ENCODE measurements at places on chromosomes 12 and 14.

DNA sequence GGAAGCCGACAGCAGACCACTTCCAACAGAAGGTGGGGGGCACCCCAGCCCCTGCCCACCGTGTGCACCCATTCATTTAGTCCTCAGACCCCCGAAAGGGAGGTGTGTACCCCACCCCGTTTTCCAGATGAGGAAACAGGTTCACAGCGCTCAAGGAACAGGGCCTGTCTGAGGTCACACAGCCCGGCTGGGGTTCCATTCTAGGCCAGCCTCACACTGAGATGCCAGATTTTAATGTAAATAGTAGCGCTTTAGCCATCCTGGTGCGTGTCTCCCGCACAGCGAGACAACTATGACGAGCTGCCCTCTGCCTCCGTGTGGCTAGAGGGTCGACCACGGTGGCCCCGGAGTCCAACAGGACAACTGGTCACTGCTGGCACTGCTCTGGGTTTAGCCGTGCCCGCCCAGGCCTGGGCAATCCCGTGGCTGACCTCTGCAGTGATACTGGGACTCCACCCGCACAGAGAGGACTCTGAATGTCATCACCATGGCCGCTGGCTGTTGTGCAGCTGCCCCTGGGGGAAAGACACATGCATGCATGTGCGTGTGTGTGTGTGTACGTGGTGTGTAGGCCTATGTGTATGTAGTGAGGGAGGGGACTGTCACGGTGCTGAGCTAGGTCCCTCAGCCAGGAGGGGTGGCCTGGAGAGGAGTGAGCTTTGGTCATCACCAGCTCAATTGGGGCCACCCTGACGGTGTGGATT, 31.6 kb downstream of the BEGAIN start:
- DNase-seq: no peak

DNA sequence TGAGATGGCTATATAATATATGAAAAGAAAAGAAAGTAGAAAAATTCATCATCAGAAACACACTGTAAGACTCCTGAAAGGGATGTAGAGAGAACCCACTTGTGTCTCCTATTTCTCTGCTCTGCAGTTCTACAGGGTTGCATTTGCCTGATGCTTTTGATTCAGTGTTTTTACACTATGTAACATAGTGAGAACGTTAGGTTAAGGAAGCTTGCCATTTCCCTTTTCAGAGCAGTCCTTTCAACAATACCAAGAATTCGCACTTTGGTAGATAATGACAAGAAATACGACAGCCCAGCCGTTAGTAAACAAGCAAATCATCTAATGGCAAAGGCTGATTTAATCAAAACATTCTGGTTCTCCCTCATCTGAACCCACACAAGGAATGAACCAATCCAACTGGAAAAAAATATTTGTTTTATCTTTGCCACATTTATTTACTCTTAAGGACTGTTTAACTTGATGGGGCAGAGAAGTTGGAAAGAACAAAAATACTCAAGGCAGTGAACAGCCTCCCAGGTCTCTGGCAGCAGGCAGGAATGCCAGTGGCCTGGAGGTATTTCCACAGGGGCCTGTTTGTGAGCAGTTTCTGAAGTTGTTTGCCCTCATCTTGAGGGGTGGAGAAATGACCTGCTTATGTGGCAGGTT, 30.8 kb upstream of the SOCS2 start:
- no peak for DNase-seq

DNA sequence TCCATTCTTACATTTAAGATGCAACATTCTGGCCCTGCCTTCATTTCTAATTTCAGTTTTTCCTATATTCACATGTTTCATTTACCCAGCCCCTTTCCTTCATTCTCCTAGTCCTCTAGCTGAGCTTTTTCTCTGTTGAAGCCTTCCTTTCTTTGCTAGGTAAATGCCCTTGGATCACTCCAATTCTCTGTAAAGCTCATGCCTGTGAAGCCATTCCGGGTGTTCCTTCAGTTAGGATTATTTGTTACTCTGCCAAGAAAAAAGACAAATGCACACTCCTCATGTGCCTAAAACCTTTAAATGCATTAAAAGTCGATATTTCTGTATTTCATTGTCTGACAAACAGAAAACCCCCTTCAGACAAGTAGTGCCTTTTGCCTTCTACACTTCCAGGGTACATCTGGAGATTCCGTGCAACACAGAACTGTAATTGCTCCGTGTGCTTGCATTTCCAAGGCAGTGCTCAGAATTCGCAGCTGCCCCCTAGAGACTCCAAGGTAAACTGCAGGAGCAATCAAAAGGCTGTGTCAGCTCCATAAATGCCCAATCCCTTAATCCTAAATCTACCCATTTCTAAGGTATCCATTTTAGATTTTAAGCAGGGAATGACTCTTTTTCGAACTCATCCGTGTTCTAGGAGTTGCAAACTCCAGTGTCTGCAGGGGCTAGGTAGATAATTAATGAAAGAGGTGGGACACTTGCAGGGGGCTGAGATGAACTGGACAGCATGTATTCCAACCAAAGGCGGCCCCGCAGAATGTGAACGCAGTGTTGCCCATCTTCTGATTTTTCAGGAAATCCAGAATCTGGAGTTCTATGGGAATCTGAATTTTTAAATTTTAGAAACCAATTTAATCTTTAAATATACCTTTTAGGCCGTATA, 320.2 kb downstream of the GRIN2B start:
- peak; percentile 41 for DNase-seq

GRCh38 chr12:99810718-99811593, 163.4 kb downstream of the GARIN6 start:
- peak; percentile 12 for DNase-seq

DNA sequence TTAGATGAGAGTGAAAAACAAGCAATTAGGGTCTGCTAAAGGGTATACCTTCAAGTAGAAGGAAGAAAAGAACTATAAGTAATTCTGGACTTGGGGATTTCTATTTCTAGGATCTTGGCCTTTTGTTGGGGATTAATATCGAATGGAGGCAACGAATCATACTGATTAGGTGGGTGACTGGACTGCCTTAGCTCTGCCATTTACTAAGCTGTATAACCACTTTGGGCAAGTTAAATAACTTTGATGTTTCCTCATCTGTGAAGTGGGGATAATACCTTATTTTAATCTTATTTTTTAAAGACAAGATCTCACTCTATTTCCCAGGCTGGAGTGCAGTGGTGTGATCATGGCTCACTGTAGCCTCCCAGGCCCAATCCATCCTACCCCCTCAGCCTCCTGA, 6.6 kb downstream of the IKBIP start:
- no peak for DNase-seq

DNA sequence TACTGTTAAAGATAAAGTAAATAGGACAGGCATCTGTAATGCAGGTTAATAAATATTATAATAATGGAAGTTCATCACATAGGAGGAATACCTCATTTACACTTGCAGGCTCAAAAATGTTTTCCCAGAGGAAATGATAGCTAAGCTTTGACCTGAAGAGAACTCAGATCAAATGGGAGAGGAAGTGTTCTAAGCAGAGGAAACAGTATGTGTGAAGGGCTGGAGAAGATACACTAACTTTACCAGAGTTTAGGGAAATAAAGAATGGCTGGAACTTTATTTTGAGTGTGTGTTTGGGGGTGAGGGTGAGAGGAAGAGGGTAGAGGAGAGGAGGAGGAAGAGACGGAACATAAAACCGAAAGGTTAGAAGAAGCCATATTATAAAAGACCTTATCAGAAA, 34.0 kb upstream of the AP4S1 start:
- DNase-seq: no peak

DNA sequence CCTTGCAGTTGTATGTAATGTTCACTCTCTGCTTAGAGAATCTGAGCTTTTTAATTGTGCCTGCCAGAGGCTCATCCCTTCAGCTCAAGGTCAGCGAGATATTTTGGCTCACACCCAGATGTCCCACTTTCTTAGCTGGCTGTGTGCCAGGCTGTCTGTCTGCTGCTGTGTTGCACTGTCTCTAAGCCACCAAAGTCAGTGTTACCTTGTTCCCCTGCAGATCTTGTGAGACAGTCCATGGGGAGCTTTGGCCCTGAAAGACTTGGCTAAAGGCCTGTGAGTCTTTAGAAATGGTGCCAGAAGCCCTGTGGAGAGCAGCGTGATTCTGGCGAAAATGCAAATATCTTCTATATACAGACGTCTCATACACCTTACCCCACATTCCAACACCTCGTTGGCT, 293.7 kb downstream of the TTC6 start:
- DNase-seq: no peak

DNA sequence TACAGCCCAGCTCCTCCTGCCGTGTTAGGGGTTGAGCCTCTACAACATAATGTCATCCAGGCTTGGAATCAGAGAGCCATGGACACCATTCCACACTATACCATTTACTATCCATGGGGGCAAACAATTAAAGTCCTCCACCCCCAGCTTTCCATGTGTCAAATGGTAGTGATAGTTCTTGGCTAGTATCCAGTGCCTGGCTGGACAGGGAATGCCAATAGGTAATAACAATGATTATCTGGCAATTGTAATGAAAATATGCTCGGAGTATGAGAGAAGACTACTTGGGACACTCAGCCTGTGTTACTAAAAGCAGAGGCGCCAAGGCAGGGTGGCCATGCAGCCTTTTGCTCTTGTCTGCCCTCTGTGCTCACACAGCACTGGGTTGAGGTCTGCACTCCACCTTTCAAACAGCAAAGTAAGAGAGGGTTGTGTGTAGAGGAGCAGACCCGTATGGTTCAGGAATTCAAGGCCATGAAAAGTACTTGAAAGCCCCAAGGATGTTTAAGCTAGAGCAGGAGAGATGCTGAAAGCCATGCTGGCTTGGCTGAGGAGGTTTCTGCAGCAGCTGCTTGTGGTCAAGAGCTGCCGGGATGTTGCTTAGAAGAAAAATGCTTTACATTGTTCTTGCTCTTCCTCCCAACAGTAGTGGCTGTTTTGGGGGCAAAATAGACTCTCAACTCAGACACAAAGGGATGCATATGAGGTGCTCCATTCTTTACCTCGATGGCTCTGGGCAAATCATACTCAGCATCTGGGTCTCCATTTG, 10.6 kb downstream of the SERPINA3 start:
- peak; percentile 41 for DNase-seq

DNA sequence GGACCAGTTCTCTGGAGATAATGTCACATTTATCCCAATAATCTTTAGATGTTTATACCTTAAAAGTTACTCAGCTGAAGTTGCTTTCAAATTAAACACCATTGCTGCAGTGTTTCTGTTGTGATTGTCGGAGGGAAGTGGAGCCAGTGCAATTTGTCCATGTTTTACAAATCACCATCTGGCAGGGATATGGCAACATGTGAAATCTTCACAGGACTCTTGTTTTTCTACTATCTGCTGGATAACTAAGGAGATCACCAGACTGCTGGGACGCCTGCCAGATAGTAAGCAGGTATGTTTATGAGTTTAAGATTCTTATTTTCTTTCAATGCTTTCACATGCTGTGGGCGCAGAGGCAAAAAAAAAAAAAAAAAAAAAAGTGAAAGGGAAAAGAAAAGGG, 100.3 kb upstream of the SOX5 start:
- DNase-seq: peak; percentile 33

GRCh38 chr12:12350868-12351463, 924 bp upstream of the MANSC1 start:
- no peak for DNase-seq

GRCh38 chr14:65789363-65789762, 376.8 kb downstream of the FUT8 start:
- no peak for DNase-seq

DNA sequence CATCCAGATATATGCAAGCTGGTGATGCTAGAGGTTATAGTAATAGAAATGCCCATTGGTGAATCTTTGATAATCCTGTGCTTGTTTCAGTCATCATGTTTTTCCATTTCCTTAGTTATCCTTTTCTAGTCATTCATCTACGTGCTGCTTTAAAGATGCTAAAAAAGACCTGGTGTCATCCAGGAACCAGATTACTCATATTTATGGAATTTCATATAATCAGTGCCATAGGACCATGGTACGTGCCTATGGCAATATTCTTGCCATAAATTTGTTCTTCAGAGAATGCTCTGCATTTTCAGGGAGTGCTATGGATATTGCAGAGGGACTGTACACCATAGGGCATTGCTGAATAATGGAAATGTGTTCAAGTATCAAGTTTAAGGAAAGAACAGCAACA, 267.3 kb downstream of the AKAP6 start:
- DNase-seq: no peak

- no peak for DNase-seq
These were observed 1.0 kb downstream of the FAIM2 start for GRCh38 chr12:49902399-49903350.

DNA sequence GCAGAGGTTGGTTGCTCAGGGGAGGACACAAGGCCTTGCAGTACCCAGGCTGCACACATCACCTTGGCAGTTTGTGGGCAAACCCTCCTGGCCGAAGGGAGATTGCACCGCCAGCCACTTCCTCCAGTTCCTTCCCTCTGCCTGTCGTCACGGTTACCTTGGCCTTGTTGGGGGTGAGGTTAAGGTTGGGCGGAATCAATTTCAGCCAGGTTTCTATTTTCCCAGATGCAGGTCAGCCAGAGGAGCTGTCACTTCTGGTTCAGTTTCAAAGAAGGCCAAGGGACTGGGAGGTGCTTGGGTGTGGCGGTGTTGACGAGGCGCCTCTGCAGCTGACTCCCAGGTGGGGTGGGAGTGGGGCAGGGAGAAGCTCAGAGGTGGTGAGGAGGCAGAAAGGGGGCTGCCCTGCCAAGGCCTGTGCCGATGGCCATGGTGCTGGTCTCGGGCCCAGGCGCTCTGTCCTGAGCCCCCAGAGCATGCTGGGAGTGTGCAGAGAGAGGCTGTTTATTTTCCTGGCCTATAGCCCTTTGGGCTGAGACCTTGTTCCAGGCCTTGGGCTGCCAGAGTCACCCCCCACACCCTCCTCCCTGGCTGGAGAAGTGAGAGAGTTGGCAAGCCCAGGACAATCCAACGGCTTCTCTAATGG, 31.4 kb downstream of the JDP2 start:
- no peak for DNase-seq

GRCh38 chr12:13915096-13915495, 66.3 kb downstream of the GRIN2B start:
- DNase-seq: no peak

DNA sequence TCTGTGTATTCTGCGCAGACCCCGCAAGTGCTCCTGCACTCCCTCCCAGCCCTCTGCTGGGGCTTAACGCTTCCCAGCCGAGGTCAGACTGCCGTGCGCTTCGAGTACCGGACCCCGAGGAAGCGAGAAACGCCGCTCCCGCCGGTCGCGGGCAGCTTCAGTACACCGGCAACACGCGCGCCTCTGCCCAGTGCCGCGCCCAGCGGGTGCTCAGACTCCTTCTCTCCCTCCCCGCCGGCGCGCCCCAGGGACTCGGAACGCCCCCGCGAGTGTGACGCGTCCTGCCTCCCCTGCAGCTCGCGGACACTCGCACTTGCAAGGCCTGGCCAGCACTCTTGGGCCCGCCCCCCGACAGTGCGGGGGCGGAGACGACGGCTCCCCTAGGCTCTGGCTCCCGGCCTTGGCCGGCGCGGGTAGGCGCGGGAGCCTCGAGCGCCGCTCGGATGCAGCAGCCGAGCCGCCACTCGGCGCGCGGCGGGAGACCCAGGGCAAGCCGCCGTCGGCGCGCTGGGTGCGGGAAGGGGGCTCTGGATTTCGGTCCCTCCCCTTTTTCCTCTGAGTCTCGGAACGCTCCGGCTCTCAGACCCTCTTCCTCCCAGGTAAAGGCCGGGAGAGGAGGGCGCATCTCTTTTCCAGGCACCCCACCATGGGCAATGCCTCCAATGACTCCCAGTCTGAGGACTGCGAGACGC, at the start of gene PTGER2:
PTGER2 (plus strand) TSS at position 410 of the 692 bp plus-strand sequence; CDS start at position 647, 237 bp downstream.
- DNase-seq: peak; percentile 98

- DNase-seq: peak; percentile 19
These were observed 1.2 kb downstream of the SOCS2 start for GRCh38 chr12:93573552-93574223.
